Stimulated activated CD4-positive, alpha-beta T cell treated with anti-CD3 and anti-CD28 coated beads, Interleukin-4, amount 100 ng/mL, for 1 hour (primary cell): ENCODE measurements at places on chromosomes 7 and 10.

DNA sequence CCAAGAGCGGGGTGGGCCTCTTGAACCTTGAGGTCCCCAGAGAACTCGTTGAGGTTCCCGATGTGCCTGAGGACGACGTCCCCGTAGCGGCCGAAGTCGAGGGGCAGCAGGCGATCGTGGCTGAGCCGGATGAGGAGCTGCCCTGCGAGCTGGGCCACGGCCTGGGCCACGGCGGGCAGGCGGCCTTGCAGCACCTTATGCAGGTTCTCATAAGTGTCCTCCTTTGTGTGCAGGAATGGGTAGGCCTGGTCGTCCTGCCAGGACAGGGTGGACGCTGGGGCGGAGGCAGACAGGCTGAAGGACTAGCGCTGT lies 14.2 kb downstream of the TFR2 start:
- no peak for DNase-seq

GRCh38 chr10:116752563-116752962 lies 10.2 kb upstream of the HSPA12A start:
- no peak for DNase-seq

- no peak for DNase-seq
Measured at GRCh38 chr7:936386-937054, 18.0 kb downstream of the ADAP1 start.

DNA sequence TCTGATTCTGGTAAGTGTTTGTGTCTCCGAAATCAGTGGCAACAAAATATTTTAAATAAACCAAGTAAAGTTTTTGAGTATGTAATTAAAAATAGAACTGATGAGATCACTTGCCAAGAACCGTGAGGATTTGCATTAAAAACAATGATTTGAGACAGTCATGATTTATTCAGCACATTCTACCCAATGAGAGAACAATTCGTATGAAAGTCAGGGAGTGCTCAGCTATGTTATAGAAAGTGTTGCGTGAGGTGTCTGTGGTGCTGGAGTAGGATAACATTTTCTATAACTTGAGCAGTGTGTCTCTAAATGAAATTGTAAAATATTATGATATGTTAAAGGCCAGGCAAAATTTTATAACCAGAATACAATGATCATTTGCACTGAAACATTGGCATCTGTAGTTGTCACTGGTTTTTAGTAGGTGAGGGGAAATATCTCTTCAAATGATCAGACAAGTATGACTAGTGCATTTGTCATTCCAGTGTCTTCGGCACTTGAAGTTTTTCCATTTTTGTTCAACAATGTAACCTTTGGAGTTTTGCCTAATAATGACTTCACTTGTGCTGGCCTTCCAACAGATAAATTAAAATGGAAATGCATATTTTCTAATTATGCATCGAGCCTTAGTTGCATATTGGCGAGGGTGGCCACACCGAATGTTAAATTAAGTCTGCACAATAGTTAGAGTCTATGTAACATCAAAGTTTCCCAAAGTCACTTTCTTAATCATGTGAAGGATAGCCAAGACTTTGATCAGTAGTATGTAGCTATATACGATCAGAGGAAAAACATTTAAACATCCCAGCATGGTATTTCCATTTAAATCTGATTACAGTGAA lies 335.9 kb downstream of the GFRA1 start:
- no peak for DNase-seq

- no peak for DNase-seq
Measured at GRCh38 chr7:144775749-144776148, 60.1 kb downstream of the TPK1 start.

DNA sequence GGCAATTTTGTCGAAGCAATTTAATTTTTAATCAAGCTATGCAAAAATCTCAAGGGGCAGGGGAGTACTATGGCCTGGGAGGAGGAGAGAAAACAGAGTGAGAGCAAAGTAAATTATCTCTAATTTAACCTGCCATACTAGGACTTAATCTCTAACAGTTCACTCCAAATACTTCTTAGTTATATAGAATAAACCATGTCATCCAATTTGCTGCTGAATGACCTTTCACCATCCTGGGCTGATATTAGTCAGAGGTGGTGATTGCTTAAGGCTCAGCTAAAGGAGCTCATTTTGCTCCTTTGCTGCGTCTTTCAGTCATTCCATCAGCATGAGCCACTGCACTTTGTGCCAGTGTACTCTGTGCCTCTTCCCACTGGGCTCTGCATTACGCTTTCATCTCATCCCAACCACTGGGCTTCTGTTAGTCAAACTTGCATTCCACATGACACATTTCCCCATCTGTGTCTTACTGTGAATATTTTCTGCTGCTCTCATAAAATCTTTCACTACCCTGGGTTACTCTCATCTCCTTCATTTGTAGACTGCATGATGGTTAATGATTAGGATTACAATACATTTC lies 84.3 kb downstream of the CD36 start:
- no peak for DNase-seq

DNA sequence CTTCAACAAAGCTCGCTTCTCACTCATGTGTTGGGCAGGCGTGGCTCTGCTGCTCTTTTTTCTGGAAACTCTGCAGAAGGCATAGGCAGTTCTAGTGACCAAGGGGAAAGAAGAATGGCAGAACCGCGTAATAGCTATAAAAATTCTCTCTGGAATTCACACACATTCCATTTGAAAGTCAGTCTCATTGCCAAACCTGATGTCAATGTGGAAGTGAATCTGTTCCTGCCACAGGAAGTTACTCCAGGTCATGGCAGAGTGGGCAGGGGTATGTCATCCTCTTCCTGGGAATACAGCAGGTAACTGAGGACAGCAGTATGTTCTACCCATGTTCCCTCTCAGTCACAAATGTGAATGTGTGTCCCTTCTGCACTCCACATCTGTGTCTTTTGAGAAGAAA lies 8.2 kb upstream of the PAXIP1 start:
- no peak for DNase-seq

GRCh38 chr7:3893151-3893788 lies 592.2 kb downstream of the SDK1 start:
- DNase-seq, result no peak

GRCh38 chr10:132137111-132138072 lies 49.4 kb upstream of the DPYSL4 start:
- no peak for DNase-seq

- DNase-seq, result no peak
Measured at GRCh38 chr10:121244818-121245217, 353.4 kb downstream of the FGFR2 start.

- no peak for DNase-seq
Measured at GRCh38 chr7:8232999-8233847, 28.7 kb downstream of the ICA1 start.

DNA sequence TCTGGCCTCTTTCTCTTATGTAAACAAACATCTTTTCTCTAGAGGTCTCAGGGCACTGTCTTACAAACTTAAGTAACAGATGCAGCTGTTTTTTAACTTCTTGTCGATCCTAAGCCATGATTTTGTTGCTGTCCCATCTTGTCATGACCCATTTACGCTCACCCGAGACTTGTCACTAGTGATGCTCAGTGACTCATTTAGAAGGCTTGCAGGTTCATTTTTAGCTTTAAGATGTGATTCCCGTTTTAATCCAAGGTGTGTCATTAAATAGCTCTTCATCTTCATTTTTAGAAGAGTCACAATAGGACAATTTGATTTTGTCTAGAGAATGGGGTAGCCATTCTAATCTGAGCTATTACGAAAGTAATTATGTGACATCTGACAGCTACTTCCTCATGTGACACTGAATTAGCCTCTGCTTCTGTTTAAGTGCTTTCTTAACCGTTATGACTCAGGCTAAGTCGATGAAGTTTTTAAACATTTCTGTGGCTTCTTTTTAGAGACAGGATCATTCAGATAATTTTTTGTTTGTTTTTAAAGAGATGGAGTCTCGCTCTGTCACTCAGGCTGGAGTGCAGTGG lies 42.7 kb downstream of the SPDYE5 start:
- no peak for DNase-seq

GRCh38 chr10:89644691-89644966 lies 413 bp downstream of the PANK1 start:
- peak; percentile 35 for DNase-seq

- no peak for DNase-seq
Measured at GRCh38 chr10:35685402-35685801, 43.3 kb upstream of the FZD8 start.

DNA sequence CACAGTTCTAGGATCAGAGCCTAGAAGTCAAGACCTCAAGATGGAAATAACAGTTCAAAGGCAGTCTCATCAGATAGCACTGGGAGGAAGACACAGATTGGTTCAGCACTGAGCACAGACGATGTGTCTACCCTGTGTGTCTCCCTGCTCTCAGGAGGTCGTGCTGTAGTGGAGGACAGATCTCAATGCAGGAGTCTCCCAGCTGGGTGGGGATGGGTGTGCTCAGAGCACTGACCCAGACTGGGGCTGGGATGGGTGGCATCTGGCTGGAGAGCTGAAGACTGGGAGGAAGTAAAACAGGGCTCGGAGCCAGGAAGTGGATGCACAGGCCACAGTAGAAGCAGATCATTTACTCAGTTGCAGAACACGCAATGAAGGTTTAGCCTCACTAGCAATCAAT lies 69.5 kb upstream of the GDF10 start:
- DNase-seq, result no peak

- no peak for DNase-seq
Measured at GRCh38 chr7:67593794-67594193, 597.2 kb downstream of the TYW1 start.

DNA sequence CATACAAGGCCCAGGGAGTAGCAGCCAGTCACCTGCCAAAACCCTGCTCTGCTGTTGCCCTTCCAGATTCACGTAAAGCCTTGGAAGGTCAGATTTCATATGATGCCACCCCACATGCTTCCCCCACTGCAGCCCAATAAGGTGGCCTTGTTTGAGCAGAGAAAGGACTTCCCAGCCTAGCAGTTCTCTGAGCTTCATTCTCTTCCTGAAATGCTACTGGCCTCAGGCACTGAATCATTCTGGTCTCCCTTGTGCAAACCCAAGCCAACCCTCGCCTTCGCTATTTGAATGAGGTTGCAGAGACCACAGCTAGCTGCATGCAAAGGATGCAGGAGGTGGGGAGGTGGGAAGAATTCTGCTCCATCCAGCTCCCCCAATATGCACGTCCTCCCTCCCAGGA lies 60.3 kb upstream of the PLXNA4 start:
- no peak for DNase-seq

- DNase-seq, result no peak
Measured at GRCh38 chr10:75950307-75950706, 518.9 kb downstream of the LRMDA start.

- DNase-seq, result no peak
Measured at GRCh38 chr10:28298951-28299350, 3.9 kb downstream of the MPP7 start.

GRCh38 chr10:25849988-25850387 lies 84.0 kb upstream of the MYO3A start:
- DNase-seq, result no peak

GRCh38 chr7:28990200-28990960 lies 32.2 kb upstream of the TRIL start:
- DNase-seq, result no peak

DNA sequence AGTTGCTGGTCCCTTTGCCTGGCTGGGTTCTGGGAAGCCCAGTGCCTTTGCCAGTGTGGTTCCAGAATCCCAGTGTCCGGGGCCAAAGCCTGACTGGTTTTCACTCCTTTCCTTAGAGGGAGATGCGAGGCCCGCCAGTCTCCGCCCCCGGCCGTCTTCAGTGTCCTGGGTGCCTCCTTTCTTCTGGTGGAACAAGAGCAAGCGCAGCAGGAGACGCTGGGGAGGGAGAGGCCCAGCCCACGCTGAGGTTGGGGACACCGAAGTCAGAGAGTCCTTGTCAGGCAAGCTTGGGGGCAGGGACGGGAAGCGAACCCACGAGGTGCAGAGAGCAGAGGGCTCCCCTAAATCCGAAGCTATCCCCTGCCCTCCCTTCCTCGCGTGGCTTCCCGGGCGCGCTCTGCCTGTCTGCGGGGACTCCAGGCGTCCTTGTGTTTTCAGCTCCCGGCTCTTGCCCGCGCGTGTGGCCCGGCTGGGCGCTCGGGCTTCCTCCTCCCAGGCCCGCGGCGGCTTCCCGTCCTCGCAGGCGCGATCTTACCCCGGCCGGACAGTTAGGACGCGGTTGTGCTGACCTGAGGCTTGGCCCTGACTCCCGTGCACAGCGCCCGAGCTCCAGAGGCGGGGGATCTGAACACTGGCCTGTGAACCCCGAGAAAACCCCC lies 60.6 kb upstream of the UBE3C start:
- DNase-seq, result no peak

GRCh38 chr10:125857185-125857760 lies 23.8 kb downstream of the DHX32 start:
- no peak for DNase-seq

DNA sequence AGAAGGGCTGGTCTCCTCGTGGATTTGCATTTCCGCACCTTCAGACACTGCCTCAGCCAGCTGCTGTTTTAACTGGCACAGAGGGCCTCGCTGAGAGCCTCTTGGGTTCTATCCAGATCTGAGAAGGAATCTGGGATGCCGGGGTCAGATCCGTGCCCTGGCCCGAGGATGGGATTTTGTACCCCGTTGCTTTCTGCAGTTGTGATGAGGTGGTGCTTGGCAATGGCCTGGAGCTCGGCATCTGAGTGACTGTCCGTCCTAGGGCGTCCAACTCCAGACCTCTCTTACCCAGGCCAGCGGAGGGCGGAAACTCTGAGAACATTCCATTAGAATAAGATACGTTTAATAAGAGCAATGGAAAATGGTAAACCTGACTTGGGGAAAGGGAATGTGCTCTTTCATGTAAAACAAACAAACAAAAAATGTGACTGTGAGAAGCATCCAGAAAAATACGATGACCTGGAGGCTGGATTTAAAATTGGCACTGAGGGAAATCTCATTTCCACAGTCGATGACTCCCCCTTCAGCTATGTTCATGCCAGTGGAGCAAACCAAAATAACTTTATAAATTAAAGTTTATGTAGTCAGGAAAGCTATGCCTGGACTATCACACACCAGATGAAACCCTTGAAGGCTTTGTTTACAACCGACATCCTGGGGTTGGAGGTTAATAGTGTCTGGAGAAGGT lies 39.6 kb downstream of the GRK5 start:
- DNase-seq, result no peak

GRCh38 chr10:5014936-5015335 lies 11.3 kb upstream of the AKR1C2 start:
- no peak for DNase-seq

- DNase-seq, result no peak
Measured at GRCh38 chr10:46247808-46248569, 38.8 kb upstream of the ANTXRL start.

DNA sequence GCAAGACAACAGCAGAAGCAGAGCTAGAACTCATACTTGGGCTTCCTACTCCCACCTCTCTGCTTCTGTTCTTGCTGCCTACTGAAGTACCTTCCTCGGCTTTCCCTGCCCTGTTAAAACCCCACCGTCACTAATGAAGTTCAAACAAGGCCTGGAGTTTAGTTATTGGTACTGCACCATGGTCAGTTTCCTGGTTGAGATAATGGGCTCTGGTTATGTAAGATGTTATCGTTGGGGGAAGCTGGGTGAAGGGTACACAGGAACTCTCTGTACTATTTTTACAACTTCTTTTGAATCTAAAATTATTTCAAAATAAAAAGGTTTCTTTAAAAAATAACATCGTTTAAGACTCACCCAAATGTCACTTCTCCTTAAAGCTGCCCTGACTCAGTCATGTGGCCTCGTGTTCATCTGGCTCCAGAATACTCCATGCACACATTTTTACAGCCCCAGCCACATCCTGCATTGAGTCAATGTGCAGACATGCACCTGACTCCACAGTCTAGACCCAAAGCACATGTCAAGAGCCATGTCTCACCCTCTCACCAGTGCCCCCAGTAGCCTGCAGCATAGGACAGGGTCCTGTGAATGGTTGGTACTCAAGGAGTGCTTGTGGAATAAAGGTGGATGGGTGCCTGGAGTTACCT lies 36.9 kb upstream of the AQP1 start:
- no peak for DNase-seq

GRCh38 chr7:47654672-47655298 lies 72.9 kb upstream of the TNS3 start:
- DNase-seq, result no peak
